ENCODE measurements at places on chromosomes 12 and 14. TPM values are rescaled to one million over a fixed set of nuclear protein-coding genes. Genes with fewer than 3 reads are reported as not detected.

FAM90A1 gene
- polyA plus RNA-seq: 3.7 TPM

PAX9 gene
- polyA plus RNA-seq: 0.37 TPM

NFE2 gene
- 5.6 TPM for polyA plus RNA-seq

EPYC gene
- polyA plus RNA-seq: not detected

ALDH2 gene
- 91.6 TPM for polyA plus RNA-seq

PAN2 gene
- 66.7 TPM for polyA plus RNA-seq

MFAP5 gene
- 1.8 TPM for polyA plus RNA-seq

GPR162 gene
- polyA plus RNA-seq: 14.5 TPM

MDGA2 gene
- 0.24 TPM for polyA plus RNA-seq

KLHL33 gene
- 0.24 TPM for polyA plus RNA-seq

SLC38A2 gene
- 162 TPM for polyA plus RNA-seq

SLC17A8 gene
- 3.8 TPM for polyA plus RNA-seq

APOF gene
- 0.13 TPM for polyA plus RNA-seq

CFAP73 gene
- polyA plus RNA-seq: 3.4 TPM

PPP1R1A gene
- 2.9 TPM for polyA plus RNA-seq

SLC39A5 gene
- polyA plus RNA-seq: 2.0 TPM

ACTR6 gene
- polyA plus RNA-seq: 42.8 TPM

HOXC13 gene
- not detected for polyA plus RNA-seq

ADCK1 gene
- polyA plus RNA-seq: 9.6 TPM

SH2B3 gene
- polyA plus RNA-seq: 22.3 TPM

A2M gene
- 2,110 TPM for polyA plus RNA-seq

LALBA gene
- not detected for polyA plus RNA-seq

PLD4 gene
- polyA plus RNA-seq: 5.1 TPM

HCAR3 gene
- polyA plus RNA-seq: 0.17 TPM

RPS6KA5 gene
- polyA plus RNA-seq: 10.8 TPM

CBX5 gene
- 105 TPM for polyA plus RNA-seq

CAPZA3 gene
- polyA plus RNA-seq: 1.2 TPM

TAS2R42 gene
- polyA plus RNA-seq: not detected

STRAP gene
- 122 TPM for polyA plus RNA-seq

TIGAR gene
- polyA plus RNA-seq: 11.0 TPM

TAS2R30 gene
- polyA plus RNA-seq: 0.32 TPM

PPM1H gene
- 5.9 TPM for polyA plus RNA-seq

CKB gene
- 312 TPM for polyA plus RNA-seq

LRRC10 gene
- 0.09 TPM for polyA plus RNA-seq

CEBPE gene
- 0.26 TPM for polyA plus RNA-seq

PMCH gene
- 0.86 TPM for polyA plus RNA-seq

FSCB gene
- not detected for polyA plus RNA-seq

OR6C2 gene
- not detected for polyA plus RNA-seq

SLC25A47 gene
- not detected for polyA plus RNA-seq

ALX1 gene
- polyA plus RNA-seq: not detected

GLIPR1L1 gene
- polyA plus RNA-seq: 0.75 TPM

AKAP3 gene
- 1.8 TPM for polyA plus RNA-seq

P2RX2 gene
- 4.3 TPM for polyA plus RNA-seq

C3AR1 gene
- 4.9 TPM for polyA plus RNA-seq

TMEM119 gene
- polyA plus RNA-seq: 35.9 TPM

RAD52 gene
- polyA plus RNA-seq: 42.3 TPM

CALCOCO1 gene
- 112 TPM for polyA plus RNA-seq

NDUFA9 gene
- polyA plus RNA-seq: 90.5 TPM

RNF212B gene
- 0.47 TPM for polyA plus RNA-seq

CLEC4D gene
- polyA plus RNA-seq: 0.91 TPM

MGP gene
- polyA plus RNA-seq: 93.5 TPM

IL22 gene
- not detected for polyA plus RNA-seq

PTHLH gene
- polyA plus RNA-seq: 3.7 TPM

INHBE gene
- polyA plus RNA-seq: 0.58 TPM

BDKRB2 gene
- 1.4 TPM for polyA plus RNA-seq

C1R gene
- polyA plus RNA-seq: 83.8 TPM

RIMBP2 gene
- 16.1 TPM for polyA plus RNA-seq

PLXNC1 gene
- polyA plus RNA-seq: 7.3 TPM

Measured in left lung (tissue), 14 donors.